ENCODE measurements at places on chromosomes 13 and 19.

DNA sequence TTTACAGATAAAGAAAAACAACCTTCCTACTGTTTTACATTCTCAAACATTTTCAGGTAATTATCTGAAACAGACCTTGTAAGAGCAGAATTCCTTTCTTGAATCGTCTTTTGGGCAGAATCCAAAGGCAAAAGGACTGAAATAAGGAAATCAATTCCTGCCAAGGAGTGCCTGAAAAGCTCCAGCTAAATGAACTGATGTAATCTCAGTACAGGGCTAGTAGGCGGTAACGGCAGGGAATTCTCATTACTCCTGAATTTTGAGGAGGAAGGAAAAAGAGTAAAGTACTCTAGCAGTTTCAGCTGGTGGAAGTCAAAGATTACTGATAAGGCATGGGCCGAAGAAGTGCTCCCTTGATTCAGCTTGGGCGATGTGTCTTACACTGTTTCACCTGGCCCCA lies 168.4 kb downstream of the PCDH9 start:
- DNase-seq: no peak

GRCh38 chr19:30118760-30119159 lies 176.7 kb downstream of the URI1 start:
- DNase-seq: no peak

DNA sequence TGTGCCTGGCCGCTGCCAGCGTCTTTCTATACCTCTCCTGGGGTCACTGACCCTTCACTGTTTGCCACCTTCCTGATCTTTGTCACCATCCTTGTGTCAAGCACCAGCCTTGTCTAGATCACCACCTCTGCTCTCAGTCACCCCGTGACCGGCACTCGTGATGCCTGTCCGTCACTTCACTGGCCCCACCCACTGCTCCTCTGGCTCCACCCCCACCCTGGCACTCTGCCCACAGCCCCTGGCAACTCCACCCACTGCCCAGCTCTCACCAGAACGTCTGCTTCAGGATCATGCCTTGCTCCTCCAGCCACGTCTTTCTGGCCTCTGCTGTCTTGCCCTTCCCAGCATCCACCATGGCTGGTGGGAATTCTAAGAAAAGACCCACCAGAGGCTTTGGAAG lies 24.8 kb upstream of the PLA2G4C start:
- DNase-seq: no peak

- DNase-seq: peak; percentile 87
These were observed 53.4 kb downstream of the PDS5B start for GRCh38 chr13:32639502-32640105.

GRCh38 chr13:48121733-48122132 lies 26.8 kb upstream of the MED4 start:
- DNase-seq: no peak

- no peak for DNase-seq
These were observed 82.3 kb downstream of the RNASEH2B start for GRCh38 chr13:50991579-50992521.

GRCh38 chr13:72508392-72508791 lies 219.0 kb downstream of the MZT1 start:
- DNase-seq: no peak

DNA sequence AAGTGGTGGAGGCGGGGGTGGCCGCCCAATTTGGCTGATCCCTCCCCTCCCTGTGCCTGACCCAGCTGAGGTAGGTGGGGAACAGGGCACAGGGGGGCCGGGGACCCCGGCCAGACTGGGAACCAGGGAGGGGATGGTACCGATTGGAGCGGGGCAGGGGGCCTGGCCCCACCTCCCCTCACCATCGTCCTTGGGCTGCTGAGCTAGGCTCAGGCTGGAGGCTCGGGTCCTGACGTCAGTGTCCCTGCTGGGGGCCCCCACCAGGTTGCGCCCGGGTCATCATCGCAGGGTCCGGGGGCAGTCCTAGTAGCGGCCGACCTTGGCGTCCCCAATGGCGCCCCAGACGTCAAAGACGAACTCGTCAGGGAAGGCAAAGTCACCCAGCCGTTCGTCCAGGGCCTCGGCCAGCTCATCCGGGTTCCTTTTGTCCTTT lies 3.0 kb upstream of the PTGER1 start:
- no peak for DNase-seq

DNA sequence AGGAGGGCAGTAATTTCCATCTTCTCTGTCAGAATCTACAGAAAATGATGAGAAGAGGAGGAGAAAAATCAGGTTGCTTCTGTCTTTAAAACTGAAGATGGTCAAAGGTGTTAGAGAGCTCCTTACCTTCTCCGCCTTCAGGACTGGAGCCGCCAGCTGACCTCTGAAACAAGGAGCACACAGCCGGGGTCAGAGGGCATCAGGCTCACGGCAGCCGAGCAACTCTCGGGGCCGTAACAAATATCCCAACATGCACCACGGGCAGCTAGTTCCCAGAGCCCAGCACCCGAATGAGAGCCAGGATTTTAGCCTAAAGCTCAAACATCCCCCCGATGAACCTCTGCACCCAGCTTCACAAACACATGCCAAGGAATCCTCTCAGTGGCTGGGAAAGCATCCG lies 27.6 kb downstream of the CAPS start:
- no peak for DNase-seq

DNA sequence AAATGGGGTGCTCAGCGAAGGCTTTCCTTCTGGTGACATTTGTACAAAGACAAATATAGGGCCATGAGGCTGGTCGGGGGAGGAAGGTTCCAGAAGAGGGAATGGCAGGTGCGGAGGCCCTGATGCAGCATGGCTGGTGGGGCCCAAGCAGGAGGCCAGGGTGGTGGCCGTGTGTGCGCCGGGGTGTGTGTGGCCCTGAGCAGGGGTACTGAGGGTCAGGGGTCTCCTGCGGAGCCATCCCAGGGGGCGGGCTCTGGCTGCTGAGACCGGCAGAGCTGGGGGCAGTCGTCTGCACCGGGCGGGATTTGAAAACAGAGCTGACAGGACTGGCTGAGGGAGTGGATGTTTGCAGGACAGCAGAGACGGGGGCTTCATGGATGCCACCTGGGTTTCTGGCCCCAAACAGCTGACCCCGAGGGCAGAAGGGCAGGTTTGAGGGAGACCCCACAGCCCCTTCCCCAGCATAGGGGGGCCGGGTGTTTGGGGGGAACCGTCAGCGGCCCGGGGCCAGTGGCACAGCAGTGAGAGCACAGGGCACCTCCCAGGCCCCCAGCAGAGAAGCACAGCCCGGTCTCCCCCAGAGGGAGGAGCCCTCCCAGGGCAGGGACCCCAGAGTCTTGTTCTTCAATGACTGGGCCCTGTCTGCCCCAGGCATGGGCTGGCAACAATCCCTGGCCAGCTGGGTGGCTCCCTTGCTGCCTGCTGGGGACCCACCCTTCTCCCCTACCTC lies 11.4 kb downstream of the PIAS4 start:
- DNase-seq: no peak

GRCh38 chr13:102701331-102701730 lies 6.5 kb upstream of the METTL21C start:
- DNase-seq: no peak

DNA sequence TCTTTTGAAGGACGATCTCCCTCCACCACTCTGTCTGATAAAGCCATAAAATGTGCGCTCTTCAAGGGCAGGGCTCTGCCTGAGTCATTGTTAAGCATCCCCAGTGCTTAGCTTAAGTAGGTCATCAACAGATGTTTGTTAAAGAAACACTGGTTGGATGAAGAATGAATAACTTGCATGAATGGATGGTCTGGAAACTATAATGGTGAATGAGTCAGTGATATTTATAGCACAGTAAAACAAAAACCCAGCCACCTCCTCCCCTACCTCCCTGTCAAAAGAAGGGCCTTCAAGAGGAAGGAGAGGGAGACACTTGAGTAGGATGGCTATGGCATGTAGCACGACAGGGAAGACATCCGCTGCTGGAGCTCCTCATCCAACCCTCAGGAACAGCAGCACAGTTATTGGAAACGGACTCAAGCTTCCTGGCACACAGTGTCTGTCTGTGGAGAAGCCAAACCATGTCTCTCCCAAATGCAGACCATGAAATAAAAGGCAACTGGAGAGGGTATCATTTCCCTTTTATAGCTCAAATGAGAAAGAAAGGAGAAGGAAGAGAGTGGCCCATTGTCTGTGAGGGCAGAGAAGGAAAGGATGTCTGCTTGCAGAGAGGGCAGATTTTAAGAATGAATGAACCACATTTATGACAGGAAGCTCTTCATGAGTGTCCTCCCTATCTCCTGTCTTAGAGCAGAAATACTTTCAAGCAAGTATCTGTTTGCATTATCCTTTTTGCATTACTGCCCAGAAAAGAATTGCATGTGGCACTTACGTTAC lies 183.5 kb upstream of the UBL3 start:
- DNase-seq: peak; percentile 70

- no peak for DNase-seq
These were observed 6.7 kb upstream of the MYCBP2 start for GRCh38 chr13:77333594-77333993.

- DNase-seq: peak; percentile 77
These were observed 22.0 kb downstream of the ITGBL1 start for GRCh38 chr13:101474419-101474957.
